ENCODE measurements at places on chromosomes 1 and 21. TPM values are rescaled to one million over a fixed set of nuclear protein-coding genes. Genes with fewer than 3 reads are reported as not detected.

- H3K27me3 ChIP-seq: no peaks in the 10 kb centered on the region
- no peaks in the 10 kb centered on the region for H3K4me1 ChIP-seq
- peaks cover 15% of the 10 kb centered on the region for H3K36me3 ChIP-seq
- no peak overlapping the region for H3K27ac ChIP-seq
These were observed 109.8 kb downstream of the PATJ start for GRCh38 chr1:61851849-61852669.

- H3K4me3 ChIP-seq: no peak overlapping the region
- H3K27ac ChIP-seq: no peak overlapping the region
- no peaks in the 10 kb centered on the region for H3K4me1 ChIP-seq
These were observed 222.5 kb upstream of the CACYBP start for GRCh38 chr1:174777262-174777661.

- no peaks in the 10 kb centered on the region for H3K27me3 ChIP-seq
- H3K27ac ChIP-seq: no peak overlapping the region
These were observed 47.7 kb downstream of the PGM1 start for GRCh38 chr1:63640633-63641567.

DNA sequence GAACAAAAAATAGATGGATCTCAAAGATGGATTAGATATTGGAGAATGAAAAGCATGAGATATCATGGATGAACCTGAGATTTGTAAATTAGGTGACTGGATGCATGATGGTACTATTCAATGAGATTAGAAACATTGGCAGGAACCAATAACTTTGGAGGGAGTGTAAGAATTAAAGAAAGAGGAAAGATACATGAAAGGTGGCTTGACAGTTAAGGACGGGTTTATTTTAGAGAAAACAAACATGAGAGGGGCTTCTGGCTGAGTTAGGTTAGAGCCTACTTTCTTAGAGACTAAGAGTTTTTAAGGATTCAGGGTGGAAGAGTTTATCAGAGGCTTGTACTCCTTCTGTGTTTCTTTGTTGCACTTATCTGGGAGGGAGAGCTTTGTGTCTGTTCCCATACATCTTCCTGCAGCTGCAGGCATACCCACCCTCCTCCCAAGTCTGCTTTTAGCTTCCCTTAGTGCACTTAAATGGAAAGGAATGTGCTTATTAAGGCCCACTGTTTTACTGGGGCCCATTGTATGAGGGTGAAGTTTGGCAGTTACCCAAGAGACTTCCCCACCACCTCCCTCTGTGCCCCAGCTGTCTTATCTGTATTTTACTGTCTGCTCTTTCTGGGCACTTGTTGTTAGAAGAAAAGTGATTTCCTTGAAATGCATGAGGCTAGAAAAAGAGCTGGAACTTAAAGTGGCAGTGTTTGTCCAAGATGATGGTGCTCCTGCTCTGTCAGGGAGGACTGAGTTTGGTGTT is 26.1 kb upstream of the CR2 start:
- H3K36me3 ChIP-seq: no peaks in the 10 kb centered on the region
- peaks cover 9% of the 10 kb centered on the region for H3K27me3 ChIP-seq

- no peak overlapping the region for H3K4me3 ChIP-seq
- H3K27ac ChIP-seq: peak overlapping the region; percentile 10
- H3K4me1 ChIP-seq: no peaks in the 10 kb centered on the region
These were observed 101.2 kb downstream of the AKT3 start for GRCh38 chr1:243748706-243749283.

DNA sequence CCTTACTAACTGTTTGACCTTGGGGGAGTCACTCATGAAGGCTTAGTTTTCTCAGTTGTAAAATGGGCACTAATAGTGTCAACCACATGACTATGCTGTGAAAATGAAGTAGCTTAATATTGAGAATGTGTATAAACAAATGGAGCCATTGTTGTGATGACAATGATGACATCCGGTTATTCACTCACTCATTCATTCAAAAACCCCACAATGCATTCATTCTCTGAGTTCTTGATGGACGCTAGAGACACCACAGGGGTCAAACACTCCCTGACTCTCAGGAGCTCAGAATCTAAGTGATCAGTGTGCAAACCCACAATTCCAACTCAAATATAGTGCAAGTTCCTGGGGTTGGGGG is 138.9 kb downstream of the FOXD2 start:
- H3K36me3 ChIP-seq: no peaks in the 10 kb centered on the region
- no peak for DNase-seq

DNA sequence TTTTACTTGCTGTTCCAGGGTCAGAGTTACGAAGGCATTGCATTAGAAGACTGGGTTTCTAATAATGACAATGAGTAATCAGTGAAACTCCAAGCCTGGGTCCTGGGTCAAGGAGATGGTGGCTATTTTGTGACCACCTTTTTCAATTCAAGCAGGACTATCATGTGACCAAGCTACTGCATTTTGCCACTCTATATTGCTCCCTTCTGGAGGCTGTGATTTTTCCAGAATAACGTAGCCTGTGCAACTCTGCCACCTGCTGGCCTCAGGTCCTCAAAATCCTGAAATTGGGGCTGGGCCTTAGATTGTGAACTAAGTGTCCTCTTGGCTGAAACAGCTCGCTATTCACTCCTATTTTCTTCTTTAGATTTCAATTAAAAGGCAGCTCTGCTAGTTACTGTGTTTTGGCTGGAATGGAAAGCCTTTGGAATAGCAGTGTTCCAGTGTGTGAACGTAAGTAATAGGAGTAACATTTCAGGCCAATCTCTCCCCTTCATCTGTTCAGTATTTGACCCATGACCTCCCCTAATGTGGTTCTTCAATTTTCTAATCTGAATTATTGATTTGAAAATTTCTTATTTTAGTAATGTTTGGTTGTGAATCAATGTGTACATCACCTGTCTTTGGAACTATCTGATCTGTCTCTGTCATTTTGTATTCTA is 52.9 kb upstream of the CD46 start:
- H3K27me3 ChIP-seq: no peaks in the 10 kb centered on the region
- no peaks in the 10 kb centered on the region for H3K36me3 ChIP-seq
- peak; percentile 65 for DNase-seq
- no peaks in the 10 kb centered on the region for H3K4me1 ChIP-seq
- H3K4me3 ChIP-seq: no peak overlapping the region

The LAD1 gene
- total RNA-seq: 61.6 TPM

GRCh38 chr1:115310581-115311473 is 27.2 kb downstream of the NGF start:
- H3K27ac ChIP-seq: no peak overlapping the region
- DNase-seq: no peak
- peaks cover 26% of the 10 kb centered on the region for H3K4me1 ChIP-seq
- no peaks in the 10 kb centered on the region for H3K27me3 ChIP-seq
- no peak overlapping the region for H3K4me3 ChIP-seq

- H3K4me3 ChIP-seq: no peak overlapping the region
- H3K27me3 ChIP-seq: no peaks in the 10 kb centered on the region
- no peak for DNase-seq
- no peaks in the 10 kb centered on the region for H3K36me3 ChIP-seq
These were observed 118.6 kb downstream of the SDCCAG8 start for GRCh38 chr1:243374412-243374811.

The PLA2G2A gene
- total RNA-seq: not detected

The LCE2B gene
- total RNA-seq: not detected

DNA sequence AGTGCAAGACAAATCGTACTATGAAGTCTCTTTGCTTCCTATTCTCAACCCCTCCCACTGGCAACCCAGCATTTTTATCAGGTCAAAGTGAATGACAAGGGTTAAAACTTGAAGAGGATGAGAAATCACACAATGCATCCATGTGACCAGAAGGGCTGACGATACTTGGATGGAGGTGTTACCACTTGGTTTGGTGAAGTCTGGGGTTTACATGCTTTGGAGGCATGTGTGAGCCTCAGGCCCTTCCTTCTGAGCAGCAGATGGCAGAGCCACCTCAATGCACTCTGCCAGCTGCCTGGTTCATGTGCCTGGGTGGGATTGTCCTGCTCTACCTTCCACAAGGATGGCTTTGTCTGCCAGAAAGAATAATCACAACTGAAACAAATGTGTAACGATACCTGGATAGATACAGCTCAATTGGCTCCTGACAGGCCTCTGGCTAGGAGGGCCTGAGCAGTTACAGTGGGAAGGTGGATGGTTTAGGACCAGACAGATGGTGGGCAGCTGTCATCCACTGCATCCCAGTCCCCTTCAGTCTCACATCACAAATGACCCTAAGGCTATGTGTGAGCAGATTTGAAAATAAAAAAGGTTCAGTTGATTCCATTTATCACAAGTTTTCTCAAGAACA is 51.5 kb upstream of the CNIH3 start:
- H3K4me1 ChIP-seq: peaks cover 63% of the 10 kb centered on the region
- no peak for DNase-seq
- H3K27me3 ChIP-seq: no peaks in the 10 kb centered on the region
- no peaks in the 10 kb centered on the region for H3K36me3 ChIP-seq
- H3K4me3 ChIP-seq: no peak overlapping the region
- peak overlapping the region; percentile 98 for H3K27ac ChIP-seq

DNA sequence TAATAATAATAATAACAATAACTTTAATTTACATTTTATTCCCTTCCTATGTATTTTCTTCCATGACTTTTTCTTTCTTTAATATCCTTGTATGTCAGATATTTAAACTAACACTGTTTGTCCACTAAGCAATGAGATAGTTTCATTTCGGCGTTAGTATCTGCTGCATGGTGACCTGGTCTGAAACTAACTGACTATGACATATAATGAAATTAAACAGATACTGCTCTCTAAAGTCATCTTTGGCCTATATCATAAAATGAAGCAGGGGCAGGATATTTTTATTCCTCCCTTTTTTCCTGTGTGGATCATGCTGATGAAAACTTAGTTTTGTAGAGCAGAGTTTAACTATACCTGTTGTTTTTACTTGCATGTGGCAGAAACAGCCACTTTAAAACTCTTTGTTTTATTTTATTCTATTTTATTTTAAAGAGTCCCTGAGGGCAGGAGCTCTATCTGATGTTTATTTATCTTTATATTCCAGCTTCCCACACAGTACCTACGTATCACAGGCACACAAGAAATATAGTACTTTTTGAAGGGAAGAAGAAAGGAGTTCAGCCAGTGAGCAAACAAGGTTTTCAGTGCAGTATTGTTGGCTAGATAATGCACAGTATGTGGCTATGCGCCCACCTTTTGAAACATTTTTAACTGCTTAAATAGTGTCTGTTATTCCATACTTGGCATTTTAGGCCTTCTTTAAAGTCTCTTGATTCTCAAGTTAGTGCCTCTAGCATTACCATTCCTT is 165.6 kb downstream of the PHTF1 start:
- DNase-seq: no peak
- no peaks in the 10 kb centered on the region for H3K27me3 ChIP-seq
- no peaks in the 10 kb centered on the region for H3K4me1 ChIP-seq
- no peak overlapping the region for H3K4me3 ChIP-seq
- 0 out of 2 replicates have a peak, but pooled peaks cover 12% of the 10 kb centered on the region for H3K36me3 ChIP-seq
- H3K27ac ChIP-seq: no peak overlapping the region

DNA sequence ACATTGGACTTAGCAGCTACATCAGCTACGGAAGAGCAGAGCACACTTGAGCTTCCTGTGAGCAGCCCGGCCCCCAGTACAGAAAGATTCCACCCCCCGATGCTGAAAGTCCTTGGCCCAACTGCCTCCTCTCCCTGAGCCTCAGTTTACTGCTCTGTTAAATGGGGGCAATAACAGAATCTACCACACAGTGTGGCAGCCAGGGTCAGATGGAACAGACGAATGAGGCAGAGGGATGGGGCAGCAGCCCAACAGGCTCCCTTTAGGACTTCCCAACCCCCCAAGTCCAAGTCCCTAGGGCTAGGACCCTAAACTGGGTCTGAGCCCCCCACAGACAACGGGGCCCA is 22.9 kb upstream of the C1QA start:
- H3K27ac ChIP-seq: no peak overlapping the region
- no peak for DNase-seq
- H3K36me3 ChIP-seq: no peaks in the 10 kb centered on the region
- no peak overlapping the region for H3K4me3 ChIP-seq
- H3K27me3 ChIP-seq: peaks cover 74% of the 10 kb centered on the region

GRCh38 chr1:173473599-173474011 is 3.5 kb upstream of the PRDX6 start:
- H3K27ac ChIP-seq: peak overlapping the region; percentile 27
- H3K36me3 ChIP-seq: no peaks in the 10 kb centered on the region
- H3K27me3 ChIP-seq: no peaks in the 10 kb centered on the region
- no peak overlapping the region for H3K4me3 ChIP-seq

The C1orf94 gene
- not detected for total RNA-seq

The POMGNT1 gene
- 82.6 TPM for total RNA-seq

- no peaks in the 10 kb centered on the region for H3K4me1 ChIP-seq
- no peaks in the 10 kb centered on the region for H3K36me3 ChIP-seq
- H3K27ac ChIP-seq: no peak overlapping the region
- no peak overlapping the region for H3K4me3 ChIP-seq
- no peak for DNase-seq
These were observed 218.0 kb upstream of the GALNT2 start for GRCh38 chr1:229848752-229849677.

DNA sequence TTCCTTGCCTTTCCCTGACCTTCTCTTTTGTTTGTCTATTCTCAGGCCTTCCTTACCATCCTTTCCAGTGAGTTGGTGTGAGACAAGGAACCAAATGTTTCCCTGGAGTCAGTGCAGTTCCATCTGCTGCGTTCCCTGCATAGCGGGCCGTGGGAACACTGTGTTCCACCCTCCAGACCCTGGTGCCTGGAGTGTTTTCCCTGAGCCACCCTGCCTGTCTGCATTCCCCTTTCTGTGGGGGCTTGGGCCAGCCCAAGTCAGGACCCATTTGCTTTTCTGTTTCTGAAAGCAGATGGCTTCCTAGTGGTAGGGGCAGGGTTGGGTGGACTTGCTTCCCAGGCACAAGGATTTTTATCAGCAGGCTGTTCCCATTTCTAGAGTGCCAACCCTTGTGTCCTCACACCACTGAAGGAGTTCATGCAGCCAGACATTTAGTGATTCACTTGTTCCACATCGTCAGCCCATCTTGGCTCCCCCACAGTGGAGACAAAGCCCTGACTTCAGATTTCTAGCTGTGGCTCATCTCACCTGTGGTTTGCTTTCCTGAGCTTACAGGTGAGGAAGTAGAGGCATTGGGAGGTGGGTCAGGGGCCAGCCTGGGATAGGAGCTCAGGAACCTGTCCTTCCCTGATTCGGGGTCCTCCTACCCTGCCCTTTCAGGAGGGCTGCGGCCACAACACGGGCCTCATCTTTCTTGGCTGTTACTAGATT is 14.1 kb upstream of the MYOG start:
- H3K4me1 ChIP-seq: peaks cover 26% of the 10 kb centered on the region
- H3K27me3 ChIP-seq: no peaks in the 10 kb centered on the region
- DNase-seq: no peak
- peak overlapping the region; percentile 63 for H3K27ac ChIP-seq
- no peaks in the 10 kb centered on the region for H3K36me3 ChIP-seq

The PIGR gene
- 0.10 TPM for total RNA-seq
